ENCODE measurements at places on chromosomes 7 and 10.

DNA sequence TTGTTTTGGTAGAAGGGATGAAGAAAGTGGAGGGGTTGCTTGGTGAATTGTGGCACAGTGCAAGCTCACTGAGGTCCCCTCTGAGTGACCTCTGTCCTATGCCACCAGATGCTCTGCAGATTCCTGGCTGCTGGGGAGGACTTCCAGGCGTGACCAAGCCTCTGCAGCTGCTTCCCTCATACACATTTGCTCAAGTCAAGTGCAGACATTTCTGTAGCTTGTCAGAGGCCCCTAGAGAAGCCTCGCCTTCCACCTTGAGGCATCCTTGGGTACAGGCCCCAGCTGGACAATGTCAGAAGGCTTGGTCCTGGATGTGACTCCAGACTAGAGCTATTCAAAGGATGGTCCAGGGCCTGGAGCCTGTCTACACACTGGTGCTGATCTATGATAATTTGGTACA is 464.2 kb downstream of the PLXNA4 start:
- no peak for DNase-seq

GRCh38 chr10:113859261-113859660 is 4.8 kb downstream of the NHLRC2 start:
- DNase-seq: no peak

GRCh38 chr10:66025186-66025585 is 900.6 kb upstream of the LRRTM3 start:
- no peak for DNase-seq

- DNase-seq: no peak
Measured at GRCh38 chr7:147595042-147595441, 995.5 kb upstream of the C7orf33 start.

GRCh38 chr7:493661-494251 is 25.9 kb downstream of the PDGFA start:
- DNase-seq: no peak

DNA sequence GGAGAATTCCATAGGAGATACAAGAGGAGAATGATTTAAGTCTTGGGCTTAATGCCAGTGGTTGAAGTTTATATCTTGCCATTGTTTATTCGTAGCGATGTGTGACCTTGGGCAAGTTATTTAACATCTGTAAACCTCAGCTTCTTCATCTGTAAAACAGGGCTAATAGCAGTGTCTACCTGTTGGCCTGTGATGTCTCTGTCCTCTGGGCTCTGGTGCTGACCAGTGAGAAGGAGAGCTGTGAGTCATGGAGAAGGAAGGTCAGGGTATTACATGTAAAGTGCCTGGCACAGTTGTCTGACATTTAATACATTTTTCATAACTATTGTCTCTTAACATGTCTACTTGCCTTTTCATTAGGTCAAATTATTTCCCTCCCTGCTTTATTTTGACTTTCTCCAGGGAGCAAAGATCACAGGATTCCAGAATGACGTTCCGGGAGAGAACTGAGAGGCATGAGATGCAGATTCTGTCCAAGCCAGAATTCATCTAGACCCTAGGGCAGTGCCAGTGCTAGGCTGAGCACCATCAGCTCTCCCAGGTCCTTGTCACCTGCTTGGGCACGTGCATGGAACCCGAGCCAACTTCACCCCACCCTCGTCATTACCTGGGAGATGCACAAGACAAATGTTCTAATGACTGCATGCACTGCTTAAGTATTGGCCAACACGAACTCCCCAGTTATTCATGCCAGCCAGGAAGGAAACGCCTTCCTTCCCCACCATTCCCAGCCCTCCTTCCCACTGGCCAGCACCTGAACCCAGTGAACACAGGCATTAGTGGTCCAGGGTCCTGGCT is 187.9 kb downstream of the DPY19L1 start:
- no peak for DNase-seq

DNA sequence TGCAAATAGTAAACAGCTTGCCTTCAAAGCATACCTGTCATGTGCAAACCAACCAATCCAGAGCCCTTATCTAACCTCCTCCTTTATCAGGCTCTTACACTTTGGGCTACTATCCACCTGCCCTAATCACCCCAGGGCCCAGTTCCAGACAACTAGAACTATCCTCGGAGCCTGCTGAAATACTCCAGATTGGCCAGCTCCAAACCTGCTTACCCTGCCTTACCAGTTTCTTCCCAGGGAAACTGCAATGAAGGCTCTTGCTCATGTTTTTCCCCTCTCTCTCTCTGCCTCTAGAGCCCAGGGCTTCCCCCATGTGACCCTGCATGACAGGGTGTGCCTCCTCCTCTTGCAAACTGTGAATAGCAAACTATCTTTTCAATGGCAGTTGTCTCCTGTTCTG is 81.4 kb upstream of the CAPZA2 start:
- DNase-seq: no peak
